ENCODE measurements at places on chromosomes 3 and 15.

DNA sequence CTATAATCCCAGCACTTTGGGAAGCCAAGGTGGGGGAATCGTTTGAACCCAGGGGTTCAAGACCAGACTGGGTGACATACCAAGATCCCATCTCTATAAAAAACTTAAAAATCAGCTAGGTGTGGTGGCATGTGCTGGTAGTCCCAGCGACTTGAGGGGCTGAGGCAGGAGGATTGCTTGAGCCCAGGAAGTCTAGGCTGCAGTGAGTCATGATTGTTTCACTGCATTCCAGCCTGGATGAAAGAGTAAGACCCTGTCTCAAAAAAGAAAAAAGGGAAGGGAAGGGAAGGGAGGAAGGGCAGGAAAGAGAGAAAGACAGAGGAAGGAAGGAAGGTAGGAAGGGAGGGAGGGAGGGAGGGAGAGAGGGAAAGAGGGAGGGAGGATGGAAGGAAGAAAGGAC lies 133.7 kb upstream of the LRRN1 start:
- no peak for DNase-seq

- DNase-seq: no peak
These were observed 99.9 kb downstream of the THRB start for GRCh38 chr3:24394754-24395153.

DNA sequence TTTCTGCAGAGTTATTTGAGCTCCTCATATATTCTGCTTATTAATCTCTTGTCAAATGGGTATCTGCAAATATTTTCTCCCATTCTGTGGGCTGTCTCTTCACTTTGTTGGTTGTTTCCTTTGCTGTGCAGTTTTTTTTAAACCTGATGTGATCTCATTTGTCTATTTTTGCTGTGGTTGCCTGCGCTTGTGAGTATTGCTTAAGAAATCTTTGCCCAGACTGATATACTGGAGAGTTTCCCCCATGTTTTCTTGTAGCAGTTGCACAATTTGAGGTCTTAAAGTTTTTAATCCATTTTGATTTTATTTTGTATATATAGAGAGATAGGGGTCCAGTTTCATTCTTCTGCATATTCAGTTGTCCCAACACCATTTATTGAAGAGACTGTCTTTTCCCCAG lies 102.3 kb downstream of the POLQ start:
- no peak for DNase-seq

- DNase-seq: no peak
These were observed 10.1 kb downstream of the SEMA7A start for GRCh38 chr15:74423431-74424257.

GRCh38 chr15:80591938-80592825 lies 102.9 kb upstream of the ABHD17C start:
- DNase-seq: no peak

DNA sequence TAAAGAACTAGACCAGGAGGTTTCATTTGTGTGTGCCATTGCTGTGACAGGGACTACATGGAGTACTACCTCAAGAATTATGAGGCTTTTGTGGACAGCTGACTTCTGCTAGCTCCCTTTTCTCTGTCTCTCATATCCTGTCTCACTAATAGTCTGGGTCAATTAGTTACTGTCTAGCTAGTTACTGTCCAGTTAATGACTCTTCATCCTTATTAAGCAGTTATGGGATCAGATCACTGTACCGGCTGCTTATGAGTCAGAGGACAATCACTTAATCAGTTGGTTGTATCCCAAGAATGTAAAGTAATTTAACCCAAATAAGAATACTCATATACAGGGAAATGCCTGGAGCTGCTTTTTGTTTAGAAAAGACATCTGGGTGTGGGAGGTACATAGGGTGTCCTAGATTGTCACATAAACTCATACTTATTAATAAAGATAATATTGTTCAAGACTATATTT lies 158.0 kb downstream of the CDIN1 start:
- DNase-seq: peak; percentile 29

GRCh38 chr15:25936004-25936403 lies 72.9 kb upstream of the ATP10A start:
- no peak for DNase-seq

DNA sequence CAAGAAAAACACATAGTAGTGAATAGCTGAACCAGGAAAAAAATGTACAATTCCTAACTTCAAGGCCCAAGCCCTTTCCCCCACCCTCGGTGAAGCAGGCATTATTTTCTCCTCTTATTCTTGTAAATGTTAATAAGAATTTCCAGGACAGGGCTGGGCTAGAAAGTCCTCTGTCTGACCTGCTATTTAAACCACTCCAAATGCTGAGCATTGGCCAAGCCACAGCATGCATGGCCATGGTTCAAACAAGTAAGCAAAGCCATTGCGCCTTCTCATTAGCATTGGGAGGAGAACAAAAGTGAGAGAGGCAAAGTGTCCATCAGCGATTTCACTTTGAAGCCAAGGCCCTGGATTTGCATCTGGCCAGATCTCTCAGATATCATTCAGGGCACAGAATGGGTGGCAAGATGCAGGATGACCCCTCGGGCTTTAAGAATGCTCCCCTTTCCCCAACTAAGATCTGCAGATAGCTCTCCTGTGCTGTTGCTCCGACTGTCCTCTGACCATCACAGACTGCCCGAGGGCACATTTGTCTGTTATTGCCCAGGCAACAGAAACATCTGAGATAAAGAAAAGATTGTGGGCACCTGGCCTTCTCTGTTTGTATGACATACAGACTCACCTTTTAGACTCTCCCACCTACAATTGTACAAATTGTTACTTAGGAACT lies 46.3 kb downstream of the CEMIP start:
- DNase-seq: no peak

DNA sequence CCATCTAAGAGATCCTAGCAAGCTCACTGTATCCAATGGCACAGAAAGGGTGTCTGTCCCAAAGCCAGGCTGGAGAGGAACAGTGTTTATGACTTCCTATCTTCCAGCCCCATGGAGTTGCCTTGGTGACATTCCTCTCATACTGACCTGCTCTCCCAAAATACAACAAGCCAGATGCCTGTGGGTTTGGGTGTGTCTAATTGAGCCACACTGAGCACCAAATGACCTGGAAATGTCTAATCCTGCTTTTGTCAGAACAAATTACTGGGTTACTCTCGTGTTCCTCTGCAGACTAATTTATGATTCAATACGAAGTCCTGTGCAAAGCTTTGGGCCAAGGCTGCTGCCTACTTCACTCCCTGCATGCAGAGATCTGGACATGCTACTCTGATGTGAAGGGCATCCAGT lies 98.1 kb upstream of the STRIT1 start:
- DNase-seq: peak; percentile 89

DNA sequence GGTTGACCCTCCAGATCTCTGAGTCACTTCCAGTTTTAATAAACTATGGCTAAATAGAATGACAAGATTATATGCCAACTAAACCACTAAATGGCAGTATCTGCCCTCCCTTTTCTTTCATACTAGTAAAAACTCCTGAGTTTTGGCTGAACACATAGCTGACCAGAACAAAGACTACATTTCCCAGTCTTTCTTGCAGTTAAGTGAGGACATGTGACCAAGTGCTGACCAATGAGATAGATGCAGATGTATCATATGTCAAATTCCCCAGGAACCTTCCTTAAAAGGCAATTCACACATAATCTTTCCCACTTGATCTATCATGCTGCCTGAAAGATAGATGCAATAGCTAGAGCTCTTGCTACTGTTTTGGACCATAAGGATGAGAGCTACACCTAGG lies 191.3 kb downstream of the SHOX2 start:
- peak; percentile 2 for DNase-seq

DNA sequence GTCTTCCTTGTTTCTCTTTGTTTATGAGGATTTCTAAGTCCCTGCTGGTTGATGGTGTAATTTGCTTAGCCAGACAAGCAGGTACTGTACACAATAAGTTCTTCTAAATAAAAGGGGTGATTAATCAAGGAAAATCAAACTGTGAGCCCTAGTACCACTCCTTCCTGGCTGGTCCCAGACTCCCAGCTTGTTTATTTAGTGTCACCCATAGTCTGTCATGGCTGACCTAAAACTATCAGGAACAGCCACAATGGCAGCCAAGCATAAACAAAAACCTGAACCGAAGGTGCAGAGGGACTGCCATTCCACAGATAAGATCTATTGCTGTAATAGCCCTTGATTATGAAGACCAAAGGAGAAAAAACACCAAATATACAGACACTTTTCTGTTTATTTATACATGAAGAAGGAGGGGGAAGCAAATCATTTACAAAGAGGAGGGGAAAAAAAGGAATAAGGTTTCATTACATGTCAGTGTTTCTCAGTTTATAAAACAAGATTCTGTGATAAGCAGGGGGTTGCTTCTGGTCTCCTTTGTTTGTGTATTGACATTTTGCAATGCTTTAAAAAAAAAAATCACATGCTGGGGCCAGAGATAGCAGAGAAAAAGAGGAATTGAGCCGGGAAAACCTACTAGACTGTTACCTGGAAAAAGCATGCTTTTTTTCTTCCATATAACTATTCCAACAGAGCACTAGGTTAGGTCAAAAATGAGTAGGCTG lies 182.4 kb upstream of the DPH6 start:
- DNase-seq: peak; percentile 13

DNA sequence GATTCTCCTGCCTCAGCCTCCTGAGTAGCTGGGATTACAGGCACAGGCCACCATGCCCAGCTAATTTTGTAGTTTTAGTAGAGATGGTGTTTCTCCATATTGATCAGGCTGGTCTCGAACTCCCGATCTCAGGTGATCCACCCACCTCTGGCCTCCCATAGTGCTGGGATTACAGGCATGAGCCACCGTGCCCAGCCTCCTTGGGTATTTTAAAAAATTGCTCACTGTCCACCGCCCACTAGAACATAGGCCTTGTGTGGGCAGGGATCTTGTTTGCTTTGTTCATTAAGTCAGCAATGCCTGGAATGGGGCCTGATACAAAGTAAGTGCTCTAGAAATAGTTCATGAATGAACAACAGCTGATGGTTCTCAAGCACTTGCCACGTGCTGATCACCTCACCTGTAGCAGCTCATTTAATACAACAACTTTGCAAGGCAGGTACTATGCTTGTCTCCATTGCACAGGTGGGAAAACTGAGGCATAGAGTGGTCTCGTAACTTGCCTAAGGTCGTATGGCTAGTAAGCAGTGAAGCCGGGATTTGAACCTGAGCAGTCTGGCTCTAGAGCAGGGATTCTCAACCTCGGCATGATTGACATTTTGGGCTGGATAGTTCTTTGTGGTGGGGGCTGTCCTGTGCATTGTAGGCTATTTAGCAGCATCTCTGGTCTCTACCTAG lies 12.7 kb upstream of the CTSH start:
- no peak for DNase-seq

- no peak for DNase-seq
These were observed 241.8 kb upstream of the MCTP2 start for GRCh38 chr15:93989440-93989998.

GRCh38 chr3:159839561-159840379 lies 148.9 kb upstream of the IL12A start:
- DNase-seq: peak; percentile 40

GRCh38 chr3:181699171-181699903 lies 12.4 kb upstream of the SOX2 start:
- no peak for DNase-seq

- no peak for DNase-seq
These were observed 230.5 kb downstream of the NFKBIZ start for GRCh38 chr3:102079809-102080197.

DNA sequence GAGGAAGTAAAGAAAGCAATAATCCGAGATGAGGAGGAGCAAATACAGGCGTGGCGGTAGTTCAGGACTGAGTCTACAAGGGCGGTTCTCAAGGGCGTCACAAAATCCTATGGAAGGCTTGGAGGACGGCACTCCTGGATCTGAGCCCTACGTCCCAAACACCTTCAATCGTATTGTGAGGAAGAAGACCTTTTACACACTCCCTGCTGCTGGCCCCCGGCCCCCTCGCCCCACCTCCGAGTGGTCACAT lies 747 bp downstream of the PLD1 start:
- DNase-seq: peak; percentile 80

DNA sequence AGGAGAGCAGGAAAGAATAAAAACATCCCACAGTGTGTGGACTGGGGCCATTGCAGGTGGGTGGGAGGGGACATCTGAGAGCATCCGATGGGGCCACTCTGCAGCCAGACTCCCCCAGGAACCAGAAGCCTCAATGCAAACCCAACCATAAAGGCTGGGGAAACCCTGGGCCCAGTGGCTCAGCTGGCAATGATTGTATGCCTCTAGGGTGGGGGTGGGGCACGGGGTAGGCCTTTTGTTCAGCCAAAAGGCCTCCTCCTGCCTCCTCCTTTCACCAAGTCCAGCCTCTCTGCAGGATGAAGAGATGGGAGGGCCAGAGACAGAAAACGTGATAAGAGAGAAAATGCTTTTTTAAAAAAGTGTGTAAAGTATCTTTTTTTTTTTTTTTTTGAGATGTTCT lies 45.5 kb upstream of the HERC1 start:
- no peak for DNase-seq

- no peak for DNase-seq
These were observed 222.6 kb downstream of the ABHD5 start for GRCh38 chr3:43913036-43913948.

DNA sequence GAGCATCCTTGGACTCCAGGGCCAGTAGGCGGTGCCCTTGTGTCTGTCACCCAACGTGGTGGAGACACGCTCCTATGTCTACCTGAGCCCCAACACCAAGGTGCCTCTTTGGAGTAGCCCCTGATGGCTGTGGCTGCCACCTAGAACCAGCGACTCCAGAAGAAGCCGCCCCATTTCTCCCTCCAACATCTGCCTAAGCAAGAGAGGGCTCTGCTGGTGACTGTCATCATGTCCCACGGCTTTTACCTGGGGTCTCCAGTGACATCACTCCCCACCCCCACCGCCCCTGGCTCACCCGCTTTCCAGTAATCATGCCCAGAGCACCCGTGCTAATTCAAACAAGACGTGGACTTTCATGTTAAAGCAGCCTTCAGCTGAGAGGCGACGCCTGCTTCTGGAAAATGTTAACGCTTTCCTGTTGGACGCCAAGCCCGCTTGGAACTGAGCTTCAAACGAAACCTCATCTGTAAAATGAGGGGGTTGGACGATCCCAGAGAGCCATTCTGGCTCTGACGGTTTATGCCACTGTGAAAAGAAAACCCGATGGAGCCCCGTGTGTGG lies 57.0 kb downstream of the ISG20 start:
- DNase-seq: no peak

GRCh38 chr3:55484801-55485791 lies 2.0 kb downstream of the WNT5A start:
- DNase-seq: peak; percentile 86

- DNase-seq: peak; percentile 58
These were observed 123.3 kb downstream of the GABRG3 start for GRCh38 chr15:27094235-27094634.

GRCh38 chr15:38991126-38991525 lies 426.5 kb upstream of the RASGRP1 start:
- peak; percentile 68 for DNase-seq

DNA sequence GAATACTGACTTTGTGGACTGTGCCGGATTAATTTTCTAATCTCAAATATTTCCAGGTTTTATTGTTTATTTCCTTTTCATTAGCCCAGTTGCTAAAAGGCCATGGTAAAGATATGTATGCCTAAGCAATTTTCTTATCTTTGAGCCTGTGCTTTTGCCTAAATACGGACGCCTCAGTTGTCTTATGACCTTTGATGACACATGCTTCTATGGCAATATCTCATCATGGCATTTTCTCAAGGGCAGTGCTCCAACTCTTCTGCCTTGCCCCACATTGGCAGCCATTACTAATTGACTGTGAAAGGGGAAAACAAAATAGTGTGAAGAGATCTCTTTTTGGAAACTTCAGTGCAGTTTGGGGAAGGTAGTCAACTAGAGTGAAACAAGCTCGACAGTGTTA lies 809.6 kb upstream of the NR2F2 start:
- DNase-seq: no peak

- DNase-seq: no peak
These were observed 238.4 kb upstream of the CTDSPL start for GRCh38 chr3:37622999-37623883.

- DNase-seq: no peak
These were observed 98.7 kb upstream of the RAP2B start for GRCh38 chr3:153063337-153063736.
